ENCODE measurements at places on chromosomes 6 and 20.

GRCh38 chr6:9140172-9140571 is 704.8 kb upstream of the SLC35B3 start:
- no peak for DNase-seq

DNA sequence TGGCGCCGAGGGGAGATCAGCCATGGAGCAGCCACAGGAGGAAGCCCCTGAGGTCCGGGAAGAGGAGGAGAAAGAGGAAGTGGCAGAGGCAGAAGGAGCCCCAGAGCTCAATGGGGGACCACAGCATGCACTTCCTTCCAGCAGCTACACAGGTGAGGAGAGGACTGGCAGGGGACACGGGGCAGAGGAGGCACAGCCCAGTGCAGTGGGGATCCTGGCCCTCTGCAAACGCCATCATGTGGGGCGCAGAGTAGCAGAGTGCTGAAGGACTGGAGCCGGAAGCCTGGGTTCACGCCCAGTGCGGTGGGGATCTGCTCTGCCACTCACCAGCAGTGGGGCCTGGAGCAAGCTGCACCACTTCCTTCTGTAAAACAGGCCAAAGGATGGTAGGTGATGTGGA is 41.1 kb upstream of the FANCE start:
- no peak for DNase-seq

- DNase-seq: no peak
These were observed 63.6 kb downstream of the SYTL3 start for GRCh38 chr6:158713469-158713868.

DNA sequence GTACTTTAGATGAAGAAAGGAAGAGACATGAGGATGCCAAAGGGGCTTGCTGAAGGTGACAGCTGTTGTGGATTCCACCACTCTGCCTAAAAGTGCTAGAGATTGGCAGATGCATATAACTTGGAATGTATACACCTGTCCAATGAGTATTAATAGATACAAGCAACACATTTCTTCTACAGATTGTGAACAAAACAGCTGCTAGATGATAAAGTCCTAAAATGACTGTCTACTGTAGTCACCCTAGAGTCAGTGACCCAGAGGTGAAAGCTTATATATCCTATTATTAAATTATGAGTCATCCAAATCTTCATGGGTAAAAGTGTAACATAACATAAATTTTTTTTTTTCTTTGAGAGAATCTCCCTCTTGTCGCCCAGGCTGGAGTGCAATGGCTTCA is 5.2 kb downstream of the RNF217 start:
- no peak for DNase-seq

DNA sequence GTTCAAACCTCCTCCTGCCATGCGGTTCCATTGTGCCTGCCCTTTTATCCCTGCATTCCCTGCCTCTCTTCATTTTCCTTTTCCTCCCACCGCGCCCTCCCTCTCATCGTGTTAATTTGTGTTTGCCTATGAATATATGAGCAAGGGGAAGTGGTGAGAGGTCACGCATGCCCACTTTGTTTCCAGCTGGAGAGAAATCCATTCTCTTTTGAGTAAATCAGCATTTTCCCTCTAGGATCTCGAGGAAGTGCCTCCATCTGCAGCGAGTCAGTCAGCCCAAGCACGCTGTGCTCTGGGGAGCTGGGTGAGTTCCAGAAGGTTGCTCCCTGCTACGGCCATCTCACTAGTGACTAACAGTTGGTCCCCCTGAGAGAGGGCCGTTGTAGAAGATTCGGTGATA is 42.9 kb downstream of the CDH26 start:
- no peak for DNase-seq

- no peak for DNase-seq
These were observed 22.5 kb upstream of the PRIM2 start for GRCh38 chr6:57294862-57295445.

GRCh38 chr6:132687306-132687705 is 26.5 kb downstream of the VNN1 start:
- peak; percentile 65 for DNase-seq
